ENCODE measurements at places on chromosomes 11 and 22. TPM values are rescaled to one million over a fixed set of nuclear protein-coding genes. Genes with fewer than 3 reads are reported as not detected.

- H3K36me3 ChIP-seq, result no peaks in the 10 kb centered on the region
- H3K27me3 ChIP-seq, result no peaks in the 10 kb centered on the region
- H3K27ac ChIP-seq, result no peak overlapping the region
- DNase-seq, result peak; percentile 63
- no peaks in the 10 kb centered on the region for H3K4me1 ChIP-seq
- no peak overlapping the region for H3K4me3 ChIP-seq
These were observed 115.6 kb upstream of the B3GAT1 start for GRCh38 chr11:134527382-134528243.

DNA sequence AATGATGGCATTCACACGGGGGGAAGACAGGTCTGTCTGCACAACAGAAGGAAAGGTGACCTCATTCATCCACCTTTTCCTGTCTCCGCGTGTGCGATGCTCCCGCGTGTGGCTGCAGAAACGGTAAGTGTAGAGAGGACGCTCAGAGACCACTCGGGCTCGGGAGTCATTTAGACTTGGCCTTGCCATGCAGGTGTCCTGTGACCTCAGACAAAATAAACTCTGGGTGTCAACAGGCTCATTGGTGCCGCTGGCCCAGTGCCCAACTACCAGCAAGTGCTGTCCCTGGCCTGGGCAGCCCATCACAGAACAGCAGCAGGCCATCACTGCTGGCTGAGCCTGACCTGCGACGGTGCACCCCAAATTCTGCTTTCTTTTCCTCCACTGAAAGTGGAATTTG, 48.1 kb upstream of the ARFGAP3 start:
- no peaks in the 10 kb centered on the region for H3K27me3 ChIP-seq
- DNase-seq, result no peak
- H3K4me1 ChIP-seq, result no peaks in the 10 kb centered on the region

- H3K36me3 ChIP-seq, result no peaks in the 10 kb centered on the region
- no peak overlapping the region for H3K4me3 ChIP-seq
- DNase-seq, result no peak
These were observed 39.4 kb downstream of the IRAG1 start for GRCh38 chr11:10653946-10654810.

- H3K4me1 ChIP-seq, result no peaks in the 10 kb centered on the region
- H3K27me3 ChIP-seq, result no peaks in the 10 kb centered on the region
- DNase-seq, result no peak
- peak overlapping the region; percentile 62 for H3K27ac ChIP-seq
- peaks cover 5% of the 10 kb centered on the region for H3K36me3 ChIP-seq
These were observed 2.2 kb downstream of the C11orf24 start for GRCh38 chr11:68269414-68270081.

DNA sequence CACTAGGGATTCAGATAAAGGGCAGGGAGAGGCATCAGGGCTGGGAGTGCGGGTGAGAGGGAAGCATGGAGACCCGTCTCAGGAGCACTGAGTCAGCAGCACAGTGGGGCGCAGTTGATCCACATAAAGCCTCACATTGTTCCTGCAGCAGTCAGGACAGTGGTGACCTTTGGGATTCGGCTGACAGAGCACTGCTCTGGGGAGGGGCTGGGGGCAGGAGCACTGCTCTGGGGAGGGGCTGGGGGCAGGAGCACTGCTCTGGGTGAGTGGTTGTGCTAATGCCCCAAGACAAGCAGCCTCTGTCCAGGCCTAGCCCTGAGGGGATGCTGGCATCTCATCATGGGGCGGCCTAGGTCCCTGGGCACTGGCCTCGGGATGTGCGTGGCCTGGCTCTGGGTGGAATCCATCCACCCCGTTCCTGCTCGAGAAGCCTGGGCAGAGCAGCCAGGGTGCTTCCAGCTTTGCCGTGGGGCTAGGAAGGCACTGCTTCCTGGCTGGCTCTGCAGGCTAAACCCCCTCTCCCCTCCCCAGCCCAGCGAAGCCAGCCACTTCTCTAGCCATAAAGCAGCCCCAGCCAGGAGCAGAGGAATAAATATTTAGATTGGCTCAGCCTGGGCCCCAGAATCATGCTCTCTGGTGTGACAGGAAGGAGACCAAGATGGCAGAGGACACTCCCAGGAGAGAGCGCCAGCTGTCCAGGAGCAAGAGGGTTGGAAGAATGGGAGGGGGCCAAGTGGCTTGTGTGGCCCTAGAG, 7.3 kb downstream of the OAF start:
- no peak overlapping the region for H3K27ac ChIP-seq
- no peak overlapping the region for H3K4me3 ChIP-seq
- no peak for DNase-seq
- H3K27me3 ChIP-seq, result no peaks in the 10 kb centered on the region
- H3K4me1 ChIP-seq, result no peaks in the 10 kb centered on the region
- no peaks in the 10 kb centered on the region for H3K36me3 ChIP-seq

DNA sequence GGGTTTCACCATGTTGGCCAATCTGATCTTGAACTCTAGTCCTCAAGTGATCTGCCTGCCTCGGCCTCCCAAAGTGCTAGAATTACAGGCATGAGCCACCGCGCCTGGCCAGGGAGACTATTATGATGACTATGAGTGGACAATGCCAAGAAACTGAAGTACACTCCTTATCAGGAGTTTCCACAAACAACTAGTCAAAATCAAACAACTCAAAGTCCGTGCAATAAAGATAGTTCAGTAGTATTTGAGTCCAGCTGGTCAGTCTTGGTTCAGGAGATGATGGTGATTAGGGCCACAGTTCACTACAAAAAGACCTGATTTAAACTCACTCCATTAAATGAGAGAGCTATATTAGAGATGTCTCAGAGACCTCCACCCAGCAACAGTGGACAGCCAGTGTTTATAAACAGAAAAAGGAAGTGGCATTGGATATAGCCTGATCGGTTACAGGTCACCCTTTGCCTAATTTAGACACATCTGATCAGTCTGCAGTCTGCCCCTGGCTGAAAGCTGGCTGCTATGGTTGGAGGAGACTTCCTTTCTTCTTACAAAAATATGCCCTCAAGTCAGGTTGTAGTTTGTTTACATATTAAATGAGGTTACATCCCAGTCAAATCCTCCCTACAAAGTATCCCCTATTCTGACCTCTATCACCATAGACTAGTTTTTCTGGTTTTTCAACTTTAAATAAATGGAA, 17.0 kb downstream of the CD3E start:
- H3K36me3 ChIP-seq, result no peaks in the 10 kb centered on the region
- DNase-seq, result no peak
- H3K27me3 ChIP-seq, result no peaks in the 10 kb centered on the region
- no peak overlapping the region for H3K4me3 ChIP-seq
- H3K27ac ChIP-seq, result no peak overlapping the region

Gene SHANK2
- 0.16 TPM for total RNA-seq

Gene C11orf87
- not detected for total RNA-seq

Gene DRD4
- 2.1 TPM for total RNA-seq
